ENCODE measurements at places on chromosomes 5 and 9. TPM values are rescaled to one million over a fixed set of nuclear protein-coding genes. Genes with fewer than 3 reads are reported as not detected.

DNA sequence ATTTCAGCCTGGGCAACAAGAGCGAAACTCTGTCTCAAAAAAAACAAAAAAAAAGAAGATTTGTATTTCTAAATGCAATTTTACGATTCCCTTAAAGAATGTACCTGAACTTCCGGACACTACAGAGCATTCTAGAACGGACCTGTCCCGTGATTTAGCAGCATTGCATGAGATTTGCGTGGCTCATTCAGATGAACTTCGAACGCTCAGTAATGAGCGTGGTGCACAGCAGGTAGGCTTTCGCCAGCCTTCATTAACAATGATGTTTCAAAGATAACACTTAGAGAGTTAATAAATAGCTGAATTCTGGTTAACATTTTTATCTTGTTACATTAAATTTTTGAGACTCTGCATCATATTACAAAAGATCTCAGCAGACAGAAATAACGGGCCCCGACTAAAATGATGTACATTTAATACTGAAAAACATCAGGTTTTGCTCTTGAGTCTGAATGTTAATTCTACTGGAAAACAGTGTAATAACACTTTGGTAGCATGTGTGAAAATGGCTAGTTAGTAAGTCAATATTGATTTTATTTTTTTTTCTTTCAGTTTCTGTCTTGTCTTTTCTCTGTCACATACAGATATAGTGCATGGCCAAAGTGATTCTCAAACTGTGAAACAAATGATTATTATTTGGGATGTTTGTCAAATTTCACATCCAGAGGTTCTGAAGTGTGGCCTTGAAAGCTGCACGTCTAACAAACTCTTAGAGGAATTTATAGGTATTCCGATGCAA lies 23.3 kb downstream of the CCNH start:
- H3K27ac ChIP-seq: no peak overlapping the region
- no peaks in the 10 kb centered on the region for H3K27me3 ChIP-seq
- H3K36me3 ChIP-seq: peaks cover 98% of the 10 kb centered on the region
- H3K4me3 ChIP-seq: no peak overlapping the region

CARD6 gene
- 24.3 TPM for total RNA-seq

DNA sequence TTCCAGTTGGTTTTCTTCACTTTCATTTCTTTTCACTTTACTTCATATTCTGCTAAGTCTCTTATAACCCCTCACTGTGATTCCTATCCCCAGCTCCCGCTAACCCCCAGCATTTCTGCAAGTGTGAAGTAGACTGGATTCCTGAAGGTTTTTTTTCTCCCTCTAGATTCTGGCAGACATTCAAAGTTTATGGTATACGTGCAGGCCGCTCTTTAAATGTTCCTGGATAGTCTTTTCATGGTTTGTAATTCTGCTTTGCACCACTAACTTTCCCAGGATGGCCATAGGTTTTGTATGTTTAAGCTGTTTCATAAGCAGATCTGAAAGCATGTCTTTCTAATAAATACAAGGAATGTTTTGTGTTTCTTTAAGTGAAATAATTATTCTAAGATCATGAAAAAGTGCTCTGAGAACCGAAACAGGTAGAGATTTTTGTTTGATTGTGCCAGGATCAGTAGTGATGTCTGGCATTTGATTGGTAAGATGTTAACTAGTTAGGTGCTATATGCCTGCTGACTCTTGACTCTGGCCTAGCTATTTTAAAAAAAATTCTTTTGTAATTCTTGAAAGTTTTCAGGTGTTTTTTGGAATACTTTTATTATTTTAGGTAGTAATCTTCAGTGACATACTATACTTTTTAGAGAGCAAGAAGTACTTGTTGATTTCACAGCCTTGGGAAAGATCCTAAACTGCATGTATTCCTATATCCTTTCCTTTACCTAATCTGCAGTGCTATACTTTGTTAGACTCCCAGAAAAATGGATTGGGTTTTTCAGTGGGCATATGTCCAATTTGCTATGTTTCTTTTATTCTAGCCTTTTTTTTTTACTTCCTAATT lies 29.7 kb downstream of the CNOT6 start:
- H3K27me3 ChIP-seq: no peaks in the 10 kb centered on the region
- H3K27ac ChIP-seq: no peak overlapping the region
- no peaks in the 10 kb centered on the region for H3K36me3 ChIP-seq
- peaks cover 30% of the 10 kb centered on the region for H3K4me1 ChIP-seq

DNA sequence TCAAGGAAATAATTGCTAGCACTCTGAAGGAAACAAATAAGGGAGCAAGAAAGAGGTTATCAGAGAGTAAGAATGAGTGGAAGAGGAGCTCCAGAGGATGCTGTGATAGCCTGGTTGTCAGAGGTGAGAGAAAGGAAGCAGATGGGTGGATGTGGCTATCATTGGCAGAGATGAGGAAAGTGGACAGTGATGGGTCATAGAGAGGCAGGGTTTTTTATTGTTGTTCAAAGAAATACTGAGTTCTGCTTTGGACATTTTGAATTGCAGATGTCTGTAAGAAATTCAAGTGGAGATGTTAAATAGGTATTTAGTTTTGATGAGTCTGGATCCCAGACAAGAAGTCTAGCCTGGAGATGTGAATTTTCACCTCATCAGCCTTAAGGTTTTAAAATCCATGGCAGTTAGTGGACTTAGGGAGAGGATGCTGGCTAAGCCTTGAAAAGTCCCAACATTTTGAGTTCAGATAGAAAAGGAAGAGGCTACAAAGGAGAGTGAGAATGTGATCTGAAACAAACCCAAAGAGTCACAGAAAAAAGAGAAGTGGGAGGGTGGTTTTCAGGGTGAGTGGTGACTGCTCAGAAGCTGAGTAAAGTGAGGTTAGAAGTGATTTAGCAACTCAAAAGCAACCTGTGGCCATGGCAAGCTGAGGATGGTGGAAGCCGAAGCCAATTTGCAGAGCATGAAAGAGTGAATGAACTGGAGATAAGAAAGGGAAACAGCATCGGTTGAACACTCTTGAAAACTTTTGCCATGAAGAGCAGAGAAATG lies 50.4 kb downstream of the PPIC start:
- H3K27ac ChIP-seq: no peak overlapping the region
- no peaks in the 10 kb centered on the region for H3K4me1 ChIP-seq
- no peaks in the 10 kb centered on the region for H3K27me3 ChIP-seq
- no peak overlapping the region for H3K4me3 ChIP-seq

FREM1 gene
- 4.3 TPM for total RNA-seq

DBH gene
- total RNA-seq: not detected

PCDHGB3 gene
- total RNA-seq: 2.2 TPM

DNA sequence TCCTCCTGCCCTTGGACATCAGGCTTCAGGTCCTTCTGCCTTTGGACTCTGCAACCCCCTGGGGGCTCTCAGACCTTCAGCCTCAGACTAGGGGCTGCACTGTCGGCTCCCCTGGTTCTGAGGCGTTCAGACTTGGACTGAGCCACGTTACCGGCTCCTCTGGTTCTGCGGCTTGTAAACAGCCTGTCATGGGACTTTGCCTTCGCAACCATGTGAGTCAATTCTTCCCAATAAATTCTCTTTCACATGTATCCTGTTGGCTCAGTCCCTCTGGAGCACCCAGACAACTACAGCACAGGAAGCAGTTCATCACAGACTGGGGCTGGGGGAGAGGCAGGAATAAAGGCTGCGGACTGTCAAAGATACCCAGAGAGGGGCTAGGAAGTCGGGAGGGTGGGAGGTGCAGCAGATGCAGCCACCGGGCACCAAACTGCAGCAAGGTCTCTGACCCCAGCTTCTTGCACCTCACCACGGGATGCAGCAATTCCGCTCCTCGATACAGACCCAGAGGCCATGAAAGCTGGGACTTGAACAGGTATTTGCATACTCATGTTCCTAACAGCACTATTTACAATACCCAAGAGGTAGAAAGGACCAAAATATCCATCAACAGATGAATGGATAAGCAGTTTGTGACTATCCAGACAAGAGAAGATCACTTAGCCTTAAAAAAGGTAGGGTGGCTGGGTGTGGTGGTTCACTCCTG lies 100.8 kb downstream of the COL23A1 start:
- DNase-seq: no peak
- no peak overlapping the region for H3K27ac ChIP-seq
- H3K4me3 ChIP-seq: no peak overlapping the region
- H3K27me3 ChIP-seq: no peaks in the 10 kb centered on the region
- no peaks in the 10 kb centered on the region for H3K4me1 ChIP-seq
